Choroid plexus epithelial cell (primary cell): ENCODE measurements at places on chromosomes 2 and 18.
A peak's percentile ranks its signal among the peaks of the same experiment; 100 is the strongest.

- peak; percentile 45 for DNase-seq
These were observed 1.0 kb upstream of the MAP4K4 start for GRCh38 chr2:101696272-101697123.

- peak; percentile 33 for DNase-seq
These were observed 32.0 kb upstream of the GALNT1 start for GRCh38 chr18:35549564-35549963.

- no peak for DNase-seq
These were observed 14.6 kb downstream of the G6PC2 start for GRCh38 chr2:168915441-168916330.

- no peak for DNase-seq
These were observed 30.3 kb upstream of the AFTPH start for GRCh38 chr2:64493788-64494187.

- DNase-seq, result peak; percentile 58
These were observed 9.7 kb downstream of the CMPK2 start for GRCh38 chr2:6855860-6856547.

- no peak for DNase-seq
These were observed 74.1 kb upstream of the GLI2 start for GRCh38 chr2:120661551-120661950.

- DNase-seq, result no peak
These were observed 132.6 kb upstream of the ZNF236 start for GRCh38 chr18:76689646-76690264.

GRCh38 chr2:12183032-12183645 lies 436.7 kb downstream of the LPIN1 start:
- no peak for DNase-seq

DNA sequence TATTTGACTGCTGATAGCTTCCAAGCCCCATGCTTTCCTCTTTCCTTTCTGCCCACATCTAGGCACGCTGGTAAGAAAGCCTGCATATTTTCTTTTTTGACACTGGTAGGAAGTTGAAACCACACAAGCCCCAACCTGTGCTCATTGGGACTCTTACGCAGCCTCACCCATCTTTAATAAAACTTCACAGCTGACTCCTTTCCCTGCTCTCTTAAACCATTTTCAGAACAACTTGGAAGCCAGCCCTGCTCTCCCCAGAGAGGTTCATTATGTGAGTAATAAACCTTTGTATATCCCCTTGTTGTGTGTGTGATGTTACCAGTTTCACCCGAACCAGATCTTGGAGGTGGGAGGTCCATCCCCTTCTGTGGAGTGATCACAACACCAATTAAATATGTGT lies 268.4 kb downstream of the GPD2 start:
- DNase-seq, result no peak

DNA sequence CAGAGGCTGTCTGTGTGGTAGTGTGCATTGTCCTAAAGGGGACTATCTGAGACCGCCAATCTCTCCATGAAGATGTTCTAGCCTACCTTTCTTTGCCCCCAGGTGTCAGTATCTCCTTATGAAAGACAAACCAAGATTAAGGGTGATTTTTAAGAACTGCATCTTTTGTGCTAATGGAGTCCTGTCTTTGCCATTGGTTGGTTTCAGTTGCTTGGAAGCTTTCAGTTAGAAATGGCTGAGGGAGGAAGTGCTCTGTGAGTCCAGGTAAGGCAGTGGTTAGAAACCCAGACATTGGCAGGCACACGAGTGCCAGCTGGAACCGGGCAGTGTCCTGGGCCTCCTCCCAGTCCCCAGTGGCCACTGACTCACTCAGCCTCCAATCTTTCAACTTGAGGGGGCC lies 111.3 kb downstream of the DOCK10 start:
- DNase-seq, result no peak

- DNase-seq, result no peak
These were observed 12.6 kb upstream of the NCK2 start for GRCh38 chr2:105732101-105732500.

DNA sequence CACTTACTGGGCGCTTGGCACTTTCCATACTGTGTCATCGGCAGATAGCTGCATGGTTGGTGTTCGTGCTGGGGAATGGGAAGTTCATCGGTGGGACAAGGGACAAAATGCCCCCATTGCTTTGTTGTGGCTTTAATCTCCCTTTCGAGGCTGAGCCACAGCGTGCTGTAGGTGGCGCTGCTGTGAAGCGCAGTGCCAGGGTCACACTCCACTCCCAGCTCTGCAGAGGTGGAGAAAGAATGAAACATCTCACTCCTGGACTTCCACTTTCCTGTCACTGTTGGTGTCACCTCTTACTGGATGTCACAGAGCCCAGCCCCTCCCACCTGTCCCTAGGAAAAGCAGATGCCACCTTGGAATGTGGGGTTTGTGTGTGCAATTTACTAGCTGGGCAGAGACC lies 8.7 kb downstream of the TYMS start:
- no peak for DNase-seq

- no peak for DNase-seq
These were observed 77.6 kb upstream of the BCL2L11 start for GRCh38 chr2:111042772-111043771.

- DNase-seq, result peak; percentile 2
These were observed 580 bp downstream of the TMEM163 start for GRCh38 chr2:134718023-134718816.

GRCh38 chr2:41965173-41965908 lies 82.5 kb upstream of the PKDCC start:
- no peak for DNase-seq

GRCh38 chr2:150389447-150389846 lies 98.0 kb downstream of the RND3 start:
- DNase-seq, result peak; percentile 21

- DNase-seq, result no peak
These were observed 15.3 kb downstream of the FASTKD2 start for GRCh38 chr2:206780671-206781070.

DNA sequence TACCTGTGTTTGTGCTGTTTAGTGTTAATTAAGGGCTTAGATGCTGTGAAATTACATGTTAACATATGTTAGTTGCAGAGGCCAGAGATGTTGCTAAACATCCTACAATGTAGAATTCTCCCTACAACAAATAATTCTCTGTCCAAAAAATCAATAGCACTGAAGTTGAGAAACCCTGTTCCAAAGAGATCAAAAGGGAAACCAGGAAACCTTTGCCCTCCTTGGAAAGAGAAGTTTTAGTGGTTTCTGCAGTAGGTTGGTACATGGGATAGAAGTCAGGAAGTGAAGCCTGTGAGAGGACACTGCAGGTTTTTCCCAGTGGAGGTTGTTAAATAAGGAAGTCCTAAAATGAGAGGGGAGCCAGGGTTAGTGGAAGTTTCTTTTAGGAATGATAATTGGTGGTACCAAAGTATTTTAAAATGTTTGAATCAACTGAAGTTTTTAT lies 6.3 kb upstream of the RMDN2 start:
- no peak for DNase-seq

- no peak for DNase-seq
These were observed 150.8 kb downstream of the THSD7B start for GRCh38 chr2:136916131-136916530.

- peak; percentile 58 for DNase-seq
These were observed at the start of gene TCF4 for GRCh38 chr18:55588111-55588869. Gene TCF4 (minus strand): TSS chr18:55588192. CDS start chr18:55587116, 1,076 bp downstream.

- DNase-seq, result no peak
These were observed 16.3 kb downstream of the ABCB11 start for GRCh38 chr2:169014780-169015179.

DNA sequence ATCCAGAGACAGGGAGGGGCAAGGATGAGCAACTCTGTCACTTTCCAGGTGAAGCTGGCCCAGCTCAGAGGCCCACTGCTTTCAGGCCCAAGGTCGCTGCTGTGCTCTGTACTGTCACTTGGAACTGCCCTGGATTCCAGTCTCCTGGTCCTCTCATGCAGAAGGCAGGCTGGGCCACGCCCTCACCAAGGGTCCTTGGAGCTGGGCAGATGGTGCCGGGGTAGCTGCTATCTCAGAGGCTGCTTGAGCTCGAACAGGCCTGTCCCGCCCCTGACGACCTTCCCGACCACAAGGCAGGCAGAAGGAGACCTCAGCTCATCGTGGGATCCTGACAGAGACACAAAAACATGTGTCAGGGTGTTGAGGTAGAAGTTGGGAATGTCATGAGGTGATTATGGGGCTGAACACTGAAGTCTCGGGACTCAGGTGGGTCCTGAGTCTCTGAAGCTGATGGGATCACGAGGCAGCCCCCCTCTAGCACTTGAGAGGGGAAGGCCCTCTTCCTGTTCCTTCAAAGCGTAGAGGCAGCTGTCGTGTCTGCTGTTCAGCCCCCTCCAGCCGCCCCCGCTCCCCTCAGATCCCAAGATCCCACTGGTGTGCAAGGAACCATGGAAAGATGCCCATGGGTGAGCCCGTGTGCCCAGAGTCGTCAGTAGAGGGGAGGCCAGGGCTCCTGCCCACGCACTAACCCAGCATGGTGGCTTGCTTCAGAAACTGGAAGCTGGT lies 78.3 kb downstream of the POLR1A start:
- DNase-seq, result no peak

DNA sequence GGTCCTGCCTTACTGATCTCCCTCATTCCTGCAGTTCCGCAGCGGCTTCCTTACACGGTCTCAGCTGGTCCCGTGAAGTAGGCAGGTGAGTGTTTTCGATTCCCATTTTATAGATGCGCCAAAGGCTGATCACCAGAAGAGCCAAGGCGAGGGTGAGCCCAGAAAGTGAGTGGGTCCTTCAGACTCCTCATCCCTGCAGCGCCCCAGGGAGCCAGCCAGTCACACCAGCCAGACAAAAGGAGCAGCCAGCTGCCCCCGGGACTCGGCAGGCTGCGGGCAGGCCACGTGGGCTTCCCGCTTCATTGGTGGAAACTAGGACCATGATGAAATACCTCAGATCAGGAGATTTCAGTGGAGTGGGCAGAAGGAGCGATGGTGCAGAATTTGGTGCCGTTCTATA lies 85.9 kb downstream of the SMAD7 start:
- no peak for DNase-seq

GRCh38 chr2:27162151-27163121 lies 13.6 kb downstream of the TCF23 start:
- peak; percentile 52 for DNase-seq

GRCh38 chr2:209236377-209236776 lies 187.5 kb upstream of the MAP2 start:
- DNase-seq, result no peak

- DNase-seq, result peak; percentile 91
These were observed 55.9 kb upstream of the CTLA4 start for GRCh38 chr2:203811491-203812221.

- peak; percentile 65 for DNase-seq
These were observed 17.3 kb downstream of the NCK2 start for GRCh38 chr2:105761931-105762515.

DNA sequence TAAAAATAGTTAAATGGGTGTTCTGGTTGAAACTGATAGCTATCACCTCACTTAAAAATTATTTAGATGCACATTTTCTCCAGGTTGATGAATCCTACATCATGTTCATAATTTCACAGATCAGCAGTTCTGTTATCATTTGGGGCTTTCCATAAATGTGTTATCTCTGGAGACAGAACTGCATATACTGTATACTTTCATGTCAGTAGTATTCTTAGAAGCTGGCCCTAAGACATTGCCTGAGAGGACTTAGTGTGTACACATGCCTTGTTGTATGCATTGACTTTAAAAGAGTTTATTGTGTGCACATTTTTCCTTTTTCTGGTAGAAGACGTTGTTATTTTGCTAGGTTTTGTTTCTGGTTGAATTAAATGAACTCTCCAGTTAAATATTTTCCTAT lies 41.0 kb downstream of the PIK3C3 start:
- DNase-seq, result no peak
